Activated CD8-positive, alpha-beta T cell treated with anti-CD3 and anti-CD28 coated beads, Interleukin-2, amount 10 ng/mL, durations not matched to agents 7 days and 5 days (primary cell): ENCODE measurements at places on chromosomes 6 and 20. TPM values are rescaled to one million over a fixed set of nuclear protein-coding genes. Genes with fewer than 3 reads are reported as not detected.

Gene ZC2HC1B
- total RNA-seq, result not detected

Gene NANP
- 4.9 TPM for total RNA-seq

Gene TNNC2
- not detected for total RNA-seq

Gene DYNLT2
- total RNA-seq, result 2.6 TPM
